ENCODE measurements at places on chromosomes 4 and X. TPM values are rescaled to one million over a fixed set of nuclear protein-coding genes. Genes with fewer than 3 reads are reported as not detected.

DNA sequence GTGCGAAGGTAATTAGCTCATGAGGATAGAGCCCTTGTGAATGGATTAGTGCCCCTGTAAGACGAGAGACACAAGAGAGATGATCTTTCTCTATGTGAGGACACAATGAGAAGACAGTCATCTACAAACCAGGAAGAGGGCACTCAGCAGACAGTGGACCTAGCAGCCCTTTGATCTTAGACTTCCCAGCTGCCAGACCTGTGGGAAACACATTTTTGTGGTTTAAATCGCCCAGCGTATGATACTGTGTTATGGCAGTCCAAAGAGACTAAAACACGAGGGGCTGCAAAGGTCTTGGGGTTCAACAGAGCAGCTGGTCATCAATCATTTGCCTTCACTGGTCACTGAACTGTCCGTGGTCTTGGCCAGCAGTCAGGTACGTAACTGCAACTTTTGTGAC, 9.2 kb upstream of the SYNPO2 start:
- DNase-seq, result no peak

DNA sequence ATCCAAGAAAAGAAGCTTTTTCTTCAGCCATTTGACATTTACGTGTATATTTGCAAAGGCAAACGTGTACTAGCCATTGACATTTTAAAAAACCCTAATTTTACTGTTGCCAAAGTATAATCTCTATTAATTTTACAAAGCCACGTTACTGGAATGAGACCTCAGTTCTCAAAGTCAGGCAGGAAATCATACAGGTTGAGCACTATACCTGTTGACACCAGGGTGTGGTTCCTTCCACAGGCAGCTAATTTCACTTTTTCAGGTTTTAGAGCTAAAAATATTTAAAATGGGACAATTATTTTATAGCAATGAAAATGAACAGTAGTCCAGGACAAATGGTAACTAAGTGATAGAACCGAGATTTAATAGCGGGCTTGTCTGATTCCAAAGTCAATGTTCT, 6.5 kb downstream of the RPGR start:
- DNase-seq, result no peak

DNA sequence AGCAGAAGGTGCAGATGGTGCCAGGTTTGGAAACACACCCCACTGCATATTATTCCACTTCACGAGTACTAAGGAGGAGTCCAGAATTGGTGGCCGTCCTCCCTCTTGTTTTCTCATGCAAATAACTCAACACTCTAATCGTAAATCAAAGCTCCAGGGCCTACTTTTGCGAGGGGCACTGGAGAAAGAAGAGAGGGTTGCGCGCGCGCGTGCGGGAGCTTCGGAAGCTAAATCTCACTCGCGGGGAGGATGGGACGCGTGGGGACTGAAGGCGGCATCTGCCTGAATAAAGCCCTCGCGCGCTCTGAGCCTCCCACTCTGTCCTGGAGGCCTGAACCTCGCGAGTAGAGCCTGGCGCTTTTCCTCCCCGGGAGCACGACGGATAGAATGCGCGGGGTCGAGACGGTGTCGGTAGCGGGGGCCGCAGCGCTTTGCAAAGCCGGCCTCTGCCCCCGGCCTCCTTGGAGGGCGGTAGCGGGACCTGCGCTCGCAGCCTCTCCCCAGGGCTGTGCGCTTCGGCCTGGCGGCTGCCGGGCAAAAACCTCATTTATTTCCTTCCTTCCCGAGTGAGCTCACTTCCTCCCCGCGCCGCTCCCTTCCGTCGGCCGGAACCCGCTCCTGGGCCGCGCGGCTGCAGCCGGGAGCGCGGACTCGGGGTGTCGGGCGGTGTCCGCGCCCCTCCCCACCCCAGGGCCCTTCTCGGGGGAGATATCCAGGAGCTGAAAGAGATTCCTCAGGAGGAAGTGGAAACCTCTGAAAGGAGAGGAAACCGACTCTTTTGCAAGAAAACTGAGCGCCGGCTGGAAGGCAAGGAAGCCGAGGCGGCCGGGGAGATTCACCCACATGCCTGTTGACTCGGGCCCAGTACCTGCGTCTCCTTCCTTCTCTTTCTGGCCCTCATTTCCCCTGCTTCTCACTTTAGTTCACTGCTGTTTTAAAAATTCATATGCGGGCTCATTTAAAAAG, 20.7 kb downstream of the HAND2 start:
- DNase-seq, result no peak

DNA sequence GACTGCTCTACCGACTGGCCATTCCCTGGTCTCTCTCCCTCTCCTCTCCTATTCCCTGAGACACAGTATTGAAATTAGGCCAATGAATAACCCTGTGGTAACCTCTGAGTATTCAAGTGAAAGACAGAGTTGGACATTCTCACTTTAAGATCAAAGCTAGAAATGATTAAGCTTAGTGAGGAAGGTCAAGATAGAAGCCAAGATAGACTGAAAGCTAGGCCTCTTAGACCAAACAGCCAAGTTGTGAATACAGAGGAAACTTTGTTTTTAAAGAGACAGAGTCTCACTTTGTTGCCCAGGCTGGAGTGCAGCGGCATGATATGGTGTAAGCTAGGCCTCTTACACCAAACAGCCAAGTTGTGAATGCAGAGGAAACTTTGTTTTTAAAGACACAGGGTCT, 64.6 kb downstream of the KDM6A start:
- no peak for DNase-seq

- DNase-seq, result no peak
Measured at GRCh38 chr4:113434247-113434587, 327.3 kb downstream of the CAMK2D start.

HAND2 gene
- 0.45 TPM for total RNA-seq

FGF2 gene
- total RNA-seq, result 43.6 TPM

CYLC1 gene
- not detected for total RNA-seq

All from Calu3 (cell line).